Upper lobe of left lung (tissue), 6 donors: ENCODE measurements at places on chromosomes 12 and 14. TPM values are rescaled to one million over a fixed set of nuclear protein-coding genes. Genes with fewer than 3 reads are reported as not detected.
A peak's percentile ranks its signal among the peaks of the same experiment; 100 is the strongest.

The KRT82 gene
- not detected for total RNA-seq

The CEBPE gene
- 0.31 TPM for total RNA-seq

DNA sequence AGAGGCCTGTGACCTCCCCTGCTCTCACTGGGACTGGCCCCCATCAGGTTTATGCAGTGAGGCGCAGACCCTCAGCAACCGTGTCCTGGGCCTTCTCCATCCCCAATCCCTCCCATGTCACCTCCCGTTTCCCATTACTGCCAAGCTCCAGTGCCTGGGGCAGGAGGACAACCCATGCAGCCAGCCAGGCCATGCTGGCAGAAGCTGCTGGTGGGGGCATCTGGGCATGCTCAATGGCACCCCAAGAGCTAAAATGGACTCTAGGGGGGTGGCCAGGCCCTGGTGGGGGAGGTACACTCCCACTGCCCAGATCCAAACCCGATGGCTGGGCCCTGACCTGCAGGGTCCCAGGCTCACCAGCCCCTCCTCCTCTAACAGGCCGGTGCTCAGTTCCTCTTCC, 20.5 kb upstream of the GPR132 start:
- no peak for DNase-seq

DNA sequence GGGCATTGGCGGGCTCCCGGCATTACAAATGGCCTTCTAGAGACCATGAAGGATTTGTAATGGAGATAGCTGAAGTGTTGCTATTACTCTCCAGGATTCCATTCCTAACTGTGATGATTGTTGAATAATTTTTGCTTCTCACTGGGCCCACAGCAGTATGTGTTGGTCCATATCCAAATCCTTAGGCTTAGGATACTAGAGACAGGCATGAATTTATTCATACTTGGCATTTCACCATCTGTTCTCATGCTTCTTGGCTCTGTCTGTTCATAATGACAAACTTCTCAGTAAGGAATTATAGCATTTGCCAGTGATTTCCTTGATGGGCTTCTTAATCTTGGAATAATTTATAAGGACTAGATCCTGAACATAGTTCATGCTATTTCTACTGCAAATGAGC, 832.9 kb downstream of the C12orf50 start:
- DNase-seq, result no peak

- no peak for DNase-seq
Observed at GRCh38 chr14:60684203-60684602, 34.9 kb upstream of the SIX1 start.

GRCh38 chr12:109126784-109127183, 10.4 kb downstream of the ACACB start:
- DNase-seq, result no peak

GRCh38 chr14:39395555-39396254, 36.5 kb downstream of the FBXO33 start:
- no peak for DNase-seq

DNA sequence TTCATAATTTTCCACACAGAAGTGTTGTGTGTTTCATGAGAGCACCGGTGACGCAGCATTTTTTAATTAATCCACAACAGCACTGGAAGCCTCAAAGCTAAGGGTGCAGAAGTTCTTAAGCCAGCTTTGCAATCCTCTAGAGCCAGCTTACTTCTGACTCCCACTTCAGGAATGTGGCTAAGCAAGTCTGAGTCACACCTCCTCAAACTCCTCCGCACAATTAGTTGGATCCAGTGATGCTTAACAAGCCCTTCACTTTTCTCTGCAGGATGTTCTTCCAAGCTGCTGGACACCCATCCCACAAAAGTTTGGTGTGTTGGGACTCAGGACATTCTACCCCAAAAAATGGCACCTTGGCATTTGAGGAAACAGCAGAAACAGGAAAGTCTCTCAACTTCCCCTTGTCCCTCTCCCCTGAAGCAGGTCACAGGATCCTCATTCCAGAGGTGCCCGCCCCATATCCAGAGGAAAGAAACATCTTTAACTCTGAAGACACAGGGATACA, 210.0 kb downstream of the PPM1H start:
- DNase-seq, result peak; percentile 83

DNA sequence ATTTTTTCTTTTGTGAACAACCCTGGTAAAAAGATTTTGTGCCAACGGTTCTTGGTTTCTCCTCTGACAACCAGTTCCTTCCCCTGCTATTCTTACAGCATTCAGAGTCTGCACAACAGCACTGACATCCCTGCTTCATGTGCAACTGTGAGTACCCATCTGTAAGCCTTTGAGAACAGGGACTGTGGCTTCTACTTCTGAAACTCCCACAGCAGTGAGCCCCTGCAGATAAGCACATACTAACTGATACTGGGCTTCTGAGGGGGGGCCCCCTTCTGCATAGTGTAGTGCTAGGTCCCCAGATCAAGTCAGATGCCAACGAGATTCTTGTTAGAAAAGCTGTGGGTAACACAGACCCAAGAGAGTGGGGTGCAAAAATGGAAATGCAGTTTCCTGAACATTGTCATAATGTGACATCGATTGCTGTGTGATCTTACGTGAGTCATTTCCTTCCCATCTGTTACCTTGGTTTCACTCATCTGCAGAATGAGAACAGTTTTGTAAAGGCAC, 11.1 kb upstream of the NINJ2 start:
- DNase-seq, result no peak

GRCh38 chr14:30129807-30130206, 202.2 kb upstream of the PRKD1 start:
- no peak for DNase-seq
